Effector memory CD8-positive, alpha-beta T cell (primary cell): ENCODE measurements at places on chromosomes 2 and 18.

DNA sequence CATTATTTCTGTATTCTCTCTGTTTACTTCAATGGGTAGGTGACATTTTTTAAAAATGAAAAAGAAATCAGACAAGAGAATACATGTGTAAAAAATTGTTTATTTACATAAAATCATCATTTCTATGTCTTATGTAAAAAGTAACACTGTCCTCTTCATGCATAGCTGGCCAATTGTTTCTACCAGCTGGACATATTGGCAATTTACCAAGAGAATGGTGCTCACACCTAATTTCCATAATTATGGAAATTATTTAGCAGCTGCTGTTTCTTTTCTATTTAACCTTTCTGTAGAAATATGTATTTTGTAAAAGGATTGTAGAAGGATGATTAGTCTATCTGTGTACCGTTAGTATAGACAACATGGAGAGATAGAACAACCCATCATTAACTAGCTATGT, 791.9 kb downstream of the TRIB2 start:
- no peak for DNase-seq

- no peak for DNase-seq
These were observed 433.4 kb upstream of the MEIS1 start for GRCh38 chr2:66001538-66001937.

- DNase-seq: no peak
These were observed 10.1 kb downstream of the SERPINB8 start for GRCh38 chr18:63980027-63980426.

- DNase-seq: no peak
These were observed 215.5 kb upstream of the CWC22 start for GRCh38 chr2:180222644-180223043.

- DNase-seq: no peak
These were observed 9.7 kb upstream of the ZNF516 start for GRCh38 chr18:76504749-76505148.

GRCh38 chr2:42558827-42559226, 9.6 kb upstream of the MTA3 start:
- DNase-seq: no peak

DNA sequence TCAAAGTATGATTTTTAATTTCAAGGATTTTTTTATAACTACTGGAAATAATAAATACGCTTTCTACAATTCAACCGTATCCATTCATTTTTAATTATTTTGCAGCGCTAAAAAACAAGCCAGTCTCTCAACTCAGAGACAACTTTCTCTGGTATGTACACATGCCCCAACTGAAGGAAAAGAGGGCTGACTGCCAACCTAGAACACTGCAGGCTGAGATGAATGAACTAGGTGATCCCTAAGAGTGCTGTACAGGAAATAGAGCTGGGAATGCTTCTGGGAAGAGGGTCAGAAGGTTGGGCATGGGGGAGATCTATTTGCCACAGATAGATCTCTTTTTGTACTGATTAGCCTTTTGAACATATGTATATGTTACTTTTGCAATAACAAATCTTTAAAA, 460.1 kb downstream of the NR4A2 start:
- no peak for DNase-seq

- DNase-seq: no peak
These were observed 762.2 kb upstream of the CNTNAP5 start for GRCh38 chr2:123262856-123263255.

DNA sequence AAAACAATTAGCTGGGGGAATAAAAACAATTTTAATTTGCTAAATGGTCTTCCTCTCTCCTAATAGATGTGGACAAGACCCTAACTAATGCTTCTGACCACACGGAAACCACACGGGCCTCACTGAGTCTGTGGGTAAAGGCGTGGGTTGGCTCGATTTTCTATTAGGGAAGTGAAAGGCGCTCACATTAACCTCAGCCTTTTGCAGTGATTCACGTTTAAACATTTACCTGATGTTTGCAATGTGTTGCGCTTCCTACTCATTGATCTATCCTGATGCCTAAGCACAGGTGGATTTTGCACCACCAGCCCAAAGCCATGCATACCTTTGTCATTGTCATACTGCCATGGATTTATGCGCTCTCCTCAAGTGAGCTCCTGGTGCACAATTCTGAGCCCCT, 35.6 kb upstream of the NRP2 start:
- DNase-seq: no peak

DNA sequence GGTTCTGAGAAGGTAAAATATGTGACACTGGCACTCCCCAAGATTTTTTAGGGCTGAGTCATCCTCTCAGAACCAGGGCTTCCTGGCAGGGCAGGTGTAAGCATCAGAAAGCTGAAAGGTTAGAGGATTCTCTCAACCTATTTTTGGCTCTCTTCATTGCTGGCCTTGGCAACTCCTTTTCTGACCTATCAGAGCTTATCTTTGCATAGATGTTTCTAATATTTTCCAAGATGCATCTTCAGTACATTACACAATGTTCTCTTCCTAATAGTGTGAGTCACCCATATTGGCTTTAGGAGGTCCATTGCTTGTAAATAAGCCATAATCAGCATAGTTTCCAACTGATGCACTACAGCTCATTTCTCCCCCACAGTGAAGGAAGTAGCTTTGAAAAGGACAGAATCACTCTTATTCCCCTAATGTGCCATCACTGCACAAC, 2008.4 kb upstream of the PIK3C3 start:
- no peak for DNase-seq

GRCh38 chr2:161316701-161317100, 8.5 kb downstream of the PSMD14 start:
- no peak for DNase-seq

DNA sequence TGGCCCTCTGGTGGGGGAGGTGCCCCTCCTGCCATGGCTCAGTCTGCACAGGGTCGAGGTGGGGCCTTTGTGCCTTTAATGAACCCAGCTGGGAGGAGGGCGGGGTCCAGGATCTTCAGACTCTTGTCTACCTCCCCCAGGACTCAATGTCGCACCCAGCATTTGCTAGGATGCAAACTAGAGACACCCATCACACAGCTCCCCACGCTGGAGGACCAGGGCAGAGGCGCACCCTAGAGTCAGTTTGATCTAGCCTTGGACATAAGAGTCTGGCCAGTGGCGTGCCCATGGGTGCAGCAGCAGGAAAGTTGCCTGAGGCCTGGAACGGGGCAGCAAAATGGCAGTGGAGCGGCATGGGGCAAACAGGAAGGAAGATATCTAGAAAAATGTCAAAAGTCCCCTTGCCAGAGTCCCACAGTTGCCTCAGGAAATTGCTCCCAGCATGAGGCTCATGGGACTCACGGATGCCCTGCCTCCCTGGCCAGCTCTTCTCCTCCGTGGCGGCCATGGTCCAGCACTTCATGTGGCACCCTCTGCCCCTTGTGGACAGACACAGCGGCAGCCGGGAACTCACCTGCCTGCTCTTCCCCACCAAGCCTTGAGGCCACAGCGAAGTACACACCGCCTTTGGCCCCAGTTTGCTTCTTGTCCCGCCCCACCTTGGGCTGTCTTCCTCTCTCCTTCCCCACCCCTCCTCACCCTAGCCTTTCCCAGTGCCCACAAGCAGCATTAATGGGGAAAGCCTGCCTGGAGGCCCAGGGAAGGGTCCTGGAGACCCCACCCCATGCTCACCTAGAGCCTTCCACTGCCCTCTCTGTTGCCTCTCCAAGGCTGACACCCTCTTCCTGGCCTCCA, 17.7 kb downstream of the SH2D6 start:
- DNase-seq: no peak

DNA sequence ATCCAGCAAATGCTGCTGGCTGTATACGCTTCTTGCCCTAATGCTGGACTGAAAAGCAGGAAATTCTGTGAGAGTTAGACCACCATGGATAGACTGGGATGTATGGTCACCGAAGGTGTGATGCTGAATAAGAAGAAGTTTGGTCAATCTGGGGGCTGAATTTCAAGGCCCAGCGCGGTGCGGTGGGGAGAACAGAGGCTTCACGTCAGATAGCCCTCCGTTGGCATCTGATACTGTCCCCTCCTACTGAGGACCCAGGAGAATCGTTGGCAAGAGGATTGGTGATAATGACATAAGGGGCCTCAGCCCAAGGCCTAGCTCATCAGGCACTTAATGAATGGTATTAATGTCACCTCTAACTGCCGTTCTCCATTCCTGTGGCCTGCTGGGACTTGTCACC, 97.3 kb upstream of the ST3GAL5 start:
- DNase-seq: no peak

GRCh38 chr18:6069103-6069502, 173.8 kb upstream of the TMEM200C start:
- DNase-seq: no peak

- no peak for DNase-seq
These were observed 27.7 kb upstream of the ZNF638 start for GRCh38 chr2:71303849-71304248.

- DNase-seq: no peak
These were observed 210.0 kb downstream of the RBM43 start for GRCh38 chr2:151051574-151052220.

DNA sequence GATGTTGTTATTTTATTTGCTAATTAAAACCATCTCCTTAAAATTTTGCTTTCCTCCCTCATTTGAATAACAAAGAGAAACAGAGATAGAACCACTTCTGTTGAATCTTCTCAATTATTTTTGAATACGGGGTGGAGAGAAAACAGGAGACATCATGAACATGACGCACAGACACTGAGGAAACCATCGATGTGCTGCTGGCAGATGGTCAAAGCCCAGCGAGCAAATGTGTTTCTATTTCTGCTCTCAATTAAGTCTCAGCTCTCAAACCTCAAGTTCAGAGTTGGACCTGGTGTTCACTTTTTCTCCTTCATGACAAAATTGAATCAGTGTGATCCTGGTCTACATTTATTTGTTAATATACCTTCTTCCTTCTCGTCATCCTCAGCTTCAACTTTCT, 36.1 kb upstream of the TWIST2 start:
- no peak for DNase-seq

DNA sequence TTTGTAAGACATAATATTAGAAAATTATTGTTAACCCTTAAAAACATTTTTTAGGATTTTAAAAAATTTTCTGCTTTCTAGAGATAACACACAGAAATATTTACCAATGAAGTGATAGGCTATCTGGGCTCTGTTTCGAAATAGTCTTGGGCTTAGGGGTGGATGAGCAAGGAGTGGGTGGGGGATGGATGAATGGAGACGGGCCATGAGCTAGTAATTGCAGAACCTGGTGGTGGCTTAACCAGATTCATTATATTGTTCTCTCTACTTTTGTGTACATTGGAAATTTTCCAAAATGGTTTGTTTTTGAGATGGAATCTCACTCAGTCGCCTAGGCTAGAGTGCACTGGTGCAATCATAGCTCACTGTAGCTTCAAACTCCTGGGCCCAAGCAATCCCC, 89.6 kb downstream of the TCF7L1 start:
- DNase-seq: no peak

DNA sequence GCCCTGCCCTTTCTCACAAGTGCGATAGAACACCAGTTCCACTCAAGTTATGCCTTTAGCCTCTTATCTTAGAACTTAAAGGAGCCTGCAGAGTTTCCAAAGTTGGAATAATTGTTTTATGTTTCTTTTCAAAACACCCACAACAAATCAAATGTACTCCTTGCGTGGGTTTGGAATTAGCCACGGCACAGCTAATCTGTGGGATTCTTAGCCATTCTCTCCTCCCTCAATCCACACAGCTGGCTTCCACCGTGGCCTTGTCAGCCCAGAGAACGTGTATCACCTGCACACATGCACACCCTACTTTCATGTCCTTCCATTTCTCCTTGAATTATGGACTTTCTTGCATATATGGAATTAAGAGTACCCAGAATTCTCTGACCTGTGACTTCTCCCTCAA, 135.1 kb upstream of the LTBP1 start:
- no peak for DNase-seq

DNA sequence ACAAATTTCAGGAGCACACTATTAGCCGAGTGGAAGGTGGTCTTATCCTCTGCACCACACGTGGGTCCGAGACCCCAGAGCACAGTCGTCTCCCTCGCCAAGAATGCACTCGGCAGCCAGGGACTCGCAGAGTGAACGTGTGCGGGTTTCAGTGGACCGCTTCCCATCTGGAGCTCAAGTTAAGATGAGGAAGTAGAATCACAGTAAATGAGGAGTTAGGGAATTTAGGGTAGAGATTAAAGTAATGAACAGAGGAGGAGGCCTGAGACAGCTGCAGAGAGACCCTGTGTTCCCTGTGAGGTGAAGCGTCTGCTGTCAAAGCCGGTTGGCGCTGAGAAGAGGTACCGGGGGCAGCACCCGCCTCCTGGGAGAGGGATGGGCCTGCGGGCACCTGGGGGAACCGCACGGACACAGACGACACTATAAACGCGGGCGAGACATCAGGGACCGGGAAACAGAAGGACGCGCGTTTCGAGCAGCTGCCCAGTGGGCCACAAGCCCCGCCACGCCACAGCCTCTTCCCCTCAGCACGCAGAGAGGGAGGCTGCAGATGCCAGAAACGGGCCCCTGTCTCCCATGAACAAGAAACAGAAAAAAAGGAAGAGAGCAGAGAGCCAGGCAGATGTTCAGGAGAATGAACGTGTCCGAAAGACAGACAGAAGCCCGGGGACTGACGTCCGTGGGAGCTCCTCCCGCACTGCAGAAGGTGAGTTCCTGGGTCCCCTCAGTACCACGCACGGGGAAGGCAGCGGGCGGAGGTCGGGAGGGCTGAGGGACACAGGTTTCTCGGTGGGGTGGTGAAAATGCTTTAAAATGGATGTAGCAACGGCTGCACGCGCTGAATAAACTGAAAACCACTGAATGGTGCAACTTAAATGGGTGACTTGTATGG, 5.4 kb upstream of the KCNG2 start:
- no peak for DNase-seq

DNA sequence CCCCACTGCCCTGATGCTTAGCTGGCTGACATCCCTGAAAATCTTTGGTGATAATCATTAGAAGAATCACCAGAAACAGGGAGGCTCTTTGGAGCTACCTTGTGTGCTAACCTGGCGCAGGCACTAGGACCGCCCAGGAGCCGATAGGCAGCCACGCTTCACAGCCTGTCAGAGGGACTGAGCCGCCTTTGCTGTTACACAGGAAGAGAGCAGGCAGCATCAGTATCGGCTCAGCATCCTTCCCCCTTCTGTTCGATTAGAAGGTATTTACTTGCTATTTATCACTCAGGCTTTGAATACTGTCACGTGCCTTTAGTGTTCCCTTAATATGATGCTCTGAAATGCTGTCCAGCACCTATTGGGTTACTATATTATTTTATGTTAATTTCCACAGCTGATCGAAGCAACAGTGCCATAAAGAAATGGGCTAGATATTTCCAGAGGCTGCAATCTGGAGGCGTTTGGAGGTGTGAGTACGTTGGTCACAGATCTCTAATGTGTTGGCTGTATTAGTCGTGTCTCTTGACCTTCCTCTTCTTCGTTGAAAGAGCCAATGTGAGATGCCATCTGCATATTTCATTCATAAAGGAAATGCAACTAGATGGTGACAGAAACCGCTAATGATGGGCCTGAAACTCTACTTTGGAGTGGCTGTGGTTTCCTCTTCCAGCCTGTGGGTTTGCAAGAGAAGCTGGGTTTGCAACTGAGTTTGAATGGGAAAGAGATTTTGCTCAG, 110.4 kb upstream of the RAB27B start:
- DNase-seq: peak; percentile 20
